Effector CD4-positive, alpha-beta T cell (primary cell): ENCODE measurements at places on chromosomes 6 and 20.
A peak's percentile ranks its signal among the peaks of the same experiment; 100 is the strongest.

- DNase-seq, result no peak
These were observed 6.9 kb upstream of the PPP1R3G start for GRCh38 chr6:5078121-5078669.

DNA sequence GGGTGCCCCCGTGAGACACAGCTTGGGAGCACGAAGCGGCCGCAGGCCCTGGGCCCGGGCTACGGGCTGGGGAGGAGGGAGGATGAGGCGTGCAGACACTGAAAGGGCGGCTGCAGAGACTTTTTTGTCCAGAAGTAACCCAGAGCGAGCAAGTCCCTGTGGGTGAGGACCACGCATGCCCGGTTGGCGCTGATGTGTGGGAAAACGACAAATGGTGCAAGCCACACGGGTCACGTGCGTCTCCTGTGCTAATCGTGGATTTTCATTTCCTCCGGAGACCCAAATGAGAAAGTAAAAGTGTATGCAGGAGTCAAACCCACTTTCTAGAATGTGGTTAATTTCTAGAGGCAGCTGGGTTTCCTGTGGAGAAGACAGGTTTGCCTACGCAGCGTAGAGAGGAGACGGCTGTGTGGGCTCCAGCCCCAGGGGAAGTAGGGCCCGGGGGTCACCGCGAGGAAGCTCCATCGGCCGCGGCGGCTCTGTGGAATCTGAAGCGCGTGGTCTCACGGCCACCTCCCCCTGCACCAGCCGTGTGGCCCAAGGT, 19.0 kb downstream of the DLL1 start:
- DNase-seq, result peak; percentile 57

DNA sequence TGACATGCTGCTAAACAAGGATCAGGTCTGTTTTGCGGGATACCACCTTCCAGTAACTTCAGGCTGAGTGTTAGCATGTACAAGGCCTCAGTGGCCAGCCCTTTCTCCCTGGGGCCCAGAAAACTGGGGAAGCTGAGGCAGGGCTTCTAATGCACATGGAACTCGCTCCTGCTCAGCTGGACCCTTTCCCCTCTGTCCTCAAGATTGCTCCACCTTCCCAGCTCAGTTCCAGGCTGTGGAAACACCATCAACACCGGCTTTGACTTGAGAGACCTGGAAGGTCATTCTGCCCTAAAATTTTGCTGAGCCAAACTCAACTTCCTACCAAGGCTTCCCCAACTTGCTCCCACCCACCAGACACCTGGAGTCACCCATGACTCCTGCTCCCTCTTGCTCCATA, 4.2 kb upstream of the BLCAP start:
- DNase-seq, result no peak

DNA sequence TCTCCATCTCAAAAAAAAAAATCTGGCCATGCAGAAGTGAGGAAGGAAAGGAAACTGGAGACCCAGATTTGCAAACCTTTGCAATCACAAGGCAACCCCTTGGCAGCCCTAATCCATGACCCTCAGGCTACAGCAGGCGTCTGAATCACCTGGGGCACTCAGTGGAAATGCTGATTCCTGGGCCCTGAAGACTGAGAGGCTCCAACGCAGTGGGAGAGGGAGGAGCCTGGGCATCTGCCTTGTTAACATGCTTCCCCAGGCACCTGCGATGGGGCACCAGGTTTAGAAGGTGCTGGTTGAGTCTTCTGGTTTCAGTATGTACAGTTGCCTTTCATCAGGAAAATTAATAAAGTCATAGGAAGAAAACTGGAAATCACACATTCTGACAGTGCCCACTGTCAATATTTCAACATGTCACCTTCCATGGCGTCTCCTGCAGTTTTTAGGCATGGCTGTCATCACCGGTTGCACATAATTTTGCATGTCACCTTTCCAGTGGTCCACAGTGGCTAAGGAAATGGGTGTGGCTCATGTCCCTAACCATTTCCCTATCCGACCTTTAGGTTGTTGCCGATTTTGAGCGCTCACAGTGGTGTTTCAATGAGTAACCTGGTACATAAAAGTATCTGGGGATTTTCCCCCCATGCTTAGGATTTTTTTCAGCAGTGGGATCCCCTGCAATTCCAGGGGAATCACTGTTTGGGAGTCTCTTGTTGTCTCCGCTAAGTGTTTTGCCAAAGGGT, 56.9 kb downstream of the PREX1 start:
- no peak for DNase-seq

DNA sequence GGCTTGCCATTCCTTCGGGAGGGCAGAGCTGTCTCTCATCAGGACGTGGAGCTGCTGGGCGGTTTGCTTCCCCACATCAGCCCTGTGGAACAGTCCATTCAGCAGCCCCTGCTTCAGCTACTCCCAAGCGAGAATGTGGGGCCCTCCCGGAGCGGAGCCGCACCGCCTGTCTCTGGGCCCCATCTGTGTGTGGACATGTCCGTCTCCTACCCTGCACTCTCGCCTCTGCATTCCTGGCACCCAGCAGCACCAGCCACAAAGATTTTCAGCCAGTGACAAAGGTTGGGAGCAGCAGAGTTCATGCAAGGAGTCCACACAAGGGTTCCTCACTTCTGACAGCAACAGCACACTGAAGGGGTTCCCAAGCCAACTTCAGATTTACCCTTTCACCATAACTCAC, 29.0 kb upstream of the SLC22A1 start:
- DNase-seq, result no peak

DNA sequence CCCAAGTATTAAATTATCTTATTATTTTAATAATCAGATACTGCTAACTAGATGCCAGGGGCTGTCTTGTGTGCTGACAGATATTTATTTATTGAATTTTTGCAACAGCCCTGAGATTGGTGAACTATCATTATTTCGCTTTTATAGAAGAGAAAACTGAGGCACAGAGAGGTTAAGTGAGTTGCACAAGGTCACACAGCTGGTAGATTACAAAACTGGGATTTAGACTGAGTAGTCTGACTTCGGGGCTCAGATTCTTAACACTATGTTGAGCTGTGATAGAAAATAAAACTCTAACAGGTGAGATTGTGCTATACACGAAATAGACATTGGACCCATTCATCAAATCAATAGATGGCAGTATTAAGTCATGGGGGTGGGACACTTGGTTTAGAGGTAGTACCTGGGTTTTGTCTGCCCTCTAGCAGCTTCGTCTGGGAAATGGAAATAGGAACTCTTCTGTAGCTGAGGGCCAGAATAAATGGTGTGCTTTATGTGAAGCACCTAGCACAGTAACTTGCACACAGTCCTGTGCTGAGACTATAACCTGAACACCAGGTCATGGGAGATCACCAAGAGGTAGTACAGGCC, 113.4 kb downstream of the B3GAT2 start:
- no peak for DNase-seq

DNA sequence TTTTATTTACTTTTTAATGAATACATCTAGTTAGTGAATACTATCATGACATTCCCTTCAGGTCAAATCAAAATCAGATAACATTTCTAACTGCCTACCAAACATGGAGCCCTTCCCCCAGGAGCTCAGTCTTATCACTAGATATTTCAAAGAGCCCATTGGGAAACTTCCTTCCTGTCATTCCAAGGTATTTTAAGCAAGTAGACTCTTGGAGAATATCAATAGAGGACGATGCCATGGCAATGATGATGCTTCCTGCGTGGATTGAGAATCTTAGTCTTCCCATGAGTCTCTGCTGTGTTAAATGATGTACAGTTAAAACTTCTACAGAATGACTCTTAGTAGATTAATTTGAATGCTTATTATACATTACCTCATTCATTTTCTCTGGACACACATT, 384.9 kb downstream of the CENPW start:
- DNase-seq, result no peak

- no peak for DNase-seq
These were observed 77.7 kb upstream of the CLDN20 start for GRCh38 chr6:155186052-155186658.

GRCh38 chr6:10393544-10394225, 21.2 kb downstream of the TFAP2A start:
- DNase-seq, result no peak

DNA sequence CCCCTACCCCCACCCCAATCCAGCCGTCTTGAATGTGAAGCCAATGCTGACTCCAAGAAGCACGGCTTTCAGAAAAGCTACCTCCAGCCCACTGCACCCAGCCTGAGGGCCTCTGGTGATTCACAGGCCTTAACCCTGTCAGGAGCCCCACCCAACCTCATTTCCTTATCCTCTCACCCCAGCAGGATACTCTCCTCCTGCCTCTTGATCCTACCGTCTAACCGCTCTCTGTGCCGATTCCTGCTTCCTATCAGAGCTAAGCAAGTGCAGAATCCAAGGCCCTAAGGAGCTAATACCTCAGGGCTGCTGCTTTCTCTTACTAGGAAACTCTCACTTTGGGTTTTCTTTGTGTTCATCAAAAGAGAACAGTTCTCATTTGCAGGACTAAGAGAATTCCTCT, 47.2 kb downstream of the TRERF1 start:
- DNase-seq, result no peak

- no peak for DNase-seq
These were observed 18.0 kb upstream of the DEFB129 start for GRCh38 chr20:208942-209566.

GRCh38 chr6:131949909-131950766, 1.0 kb downstream of the CCN2 start:
- no peak for DNase-seq

GRCh38 chr6:169380493-169380892, 126.8 kb upstream of the THBS2 start:
- DNase-seq, result no peak

DNA sequence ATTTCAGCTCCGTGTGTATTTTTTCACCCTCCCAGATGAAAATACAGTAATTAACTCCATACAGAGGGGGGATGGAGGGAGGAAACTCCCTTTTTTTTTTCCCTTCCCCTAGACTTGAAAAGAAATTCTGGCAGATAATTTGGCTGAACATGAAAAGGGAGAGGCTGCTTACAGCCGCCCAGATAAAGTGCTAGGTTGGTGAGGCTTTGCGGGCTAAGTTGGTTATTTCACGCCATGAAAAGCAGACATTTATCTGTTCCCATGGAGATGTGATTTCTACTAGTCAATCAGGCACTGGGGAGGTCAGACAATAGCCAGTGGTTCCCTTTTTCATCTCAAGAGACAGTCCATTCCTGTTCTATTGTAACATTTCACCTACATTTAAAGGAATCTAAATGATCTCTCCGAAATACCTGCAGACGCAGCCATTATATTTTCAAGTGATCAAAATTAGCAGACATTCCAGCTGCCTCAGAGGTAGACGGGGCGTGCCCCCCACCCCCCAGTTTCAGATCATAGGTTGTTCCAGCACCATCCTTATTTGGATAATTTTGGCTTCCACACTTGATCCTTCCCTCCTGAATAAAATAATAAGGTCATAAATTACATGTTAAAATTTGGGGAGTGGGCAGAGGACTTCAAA, 143.9 kb upstream of the ZNF217 start:
- DNase-seq, result no peak

GRCh38 chr20:33812152-33812849, 1.2 kb downstream of the CHMP4B start:
- DNase-seq, result peak; percentile 16

DNA sequence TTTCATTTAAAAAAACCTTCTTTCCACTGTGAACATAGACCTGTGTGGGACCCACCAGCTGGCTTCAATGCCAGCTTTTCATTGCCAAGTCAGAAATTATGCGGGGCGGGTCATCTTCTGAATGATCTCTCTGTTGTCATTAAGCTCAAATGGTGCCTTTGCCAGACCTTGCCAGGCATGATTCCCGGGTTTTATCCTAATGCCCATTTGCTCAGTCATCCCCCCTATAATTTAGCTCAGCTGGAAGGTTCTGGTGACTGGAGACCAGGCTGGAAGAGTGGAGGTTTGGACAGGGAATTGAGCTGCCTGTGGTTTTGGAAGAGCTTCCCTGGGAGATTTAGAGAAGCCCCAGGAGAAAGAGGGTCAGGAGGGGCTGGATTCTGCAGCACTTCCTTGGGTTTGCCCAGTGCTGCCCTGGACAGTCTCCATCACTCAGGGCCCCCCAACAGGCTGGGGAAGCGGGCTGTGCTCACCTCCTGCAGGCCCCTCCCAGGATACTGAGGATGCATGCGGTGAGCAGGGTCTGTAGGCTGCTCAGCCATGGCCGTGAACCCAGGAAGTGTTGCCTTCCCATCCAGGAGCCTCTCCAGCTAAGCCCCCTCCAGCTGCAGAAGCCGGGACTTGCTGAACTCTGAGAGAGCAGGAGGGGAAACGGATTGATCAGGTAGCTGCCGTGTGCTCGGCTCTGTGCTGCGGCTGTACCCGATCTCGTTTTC, 273.0 kb downstream of the CDH4 start:
- no peak for DNase-seq

DNA sequence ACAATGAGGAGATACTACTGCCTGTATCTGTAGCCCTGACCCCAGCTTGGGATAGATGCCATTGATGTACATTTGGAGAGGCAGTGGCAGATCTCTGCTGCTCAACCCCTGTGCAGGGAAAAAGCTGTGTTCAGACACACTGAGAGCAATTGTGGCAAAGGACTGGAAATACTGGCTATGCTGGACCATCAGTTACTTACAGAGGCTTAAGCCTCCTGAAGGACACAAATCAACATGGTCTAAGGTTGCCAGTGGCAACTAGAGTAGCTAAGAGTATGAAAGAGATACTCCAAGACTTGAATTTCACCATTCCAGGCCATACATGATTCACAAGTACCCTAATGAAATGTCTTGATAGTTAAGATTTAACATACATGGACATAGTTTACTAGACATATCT, 32.4 kb upstream of the ENPP4 start:
- no peak for DNase-seq

DNA sequence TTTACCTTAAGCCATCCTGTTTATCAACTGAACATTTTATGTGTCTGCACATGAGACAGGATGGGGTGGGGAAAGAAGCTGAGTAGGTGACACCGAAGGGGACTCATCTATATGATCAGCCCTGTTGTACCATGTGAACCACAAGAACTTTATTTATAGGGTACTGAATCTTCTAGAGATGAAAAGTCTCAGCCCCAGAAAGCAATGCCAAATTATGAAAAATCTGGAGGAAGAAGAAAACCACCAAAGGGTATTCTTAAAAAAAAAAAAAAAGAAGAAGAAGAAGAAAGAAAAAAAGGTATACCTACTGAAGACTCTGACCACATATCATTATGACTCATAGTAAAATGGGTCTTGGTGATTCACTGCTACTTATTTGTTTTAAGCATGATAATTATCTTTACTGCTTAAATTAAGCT, 39.8 kb upstream of the HBS1L start:
- DNase-seq, result peak; percentile 32

DNA sequence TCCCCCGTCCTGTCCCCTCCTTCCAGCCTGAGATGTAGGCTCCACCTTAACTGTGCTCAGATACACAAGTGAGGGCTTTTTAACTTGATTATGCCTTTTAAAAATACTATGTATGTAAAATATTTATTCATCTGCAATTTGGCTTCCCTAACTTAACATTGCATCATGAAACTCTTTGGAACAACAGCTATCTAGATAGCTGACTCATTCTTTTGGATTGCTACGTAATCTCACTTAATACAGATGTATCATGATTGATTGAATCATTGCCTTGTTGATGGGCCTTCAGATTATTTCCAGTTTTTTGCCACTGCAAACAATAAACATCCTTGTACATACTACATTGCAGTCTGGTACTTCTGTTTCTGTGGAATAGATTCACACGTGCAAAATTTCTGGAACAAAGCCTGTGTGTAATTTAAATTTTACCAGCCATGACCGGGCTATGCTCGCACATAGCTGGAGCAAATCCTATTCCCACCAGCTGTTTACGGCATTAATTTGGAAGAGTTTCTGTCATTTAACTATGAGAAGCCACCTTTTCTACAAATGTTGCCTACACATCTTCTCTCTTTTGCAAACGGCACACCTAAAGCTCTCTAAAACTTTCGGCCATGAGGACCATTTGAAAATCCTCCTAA, 6.5 kb downstream of the PRND start:
- no peak for DNase-seq
